NCI-H460 (cell line): ENCODE measurements at places on chromosomes 13 and 19. TPM values are rescaled to one million over a fixed set of nuclear protein-coding genes. Genes with fewer than 3 reads are reported as not detected.

- peak; percentile 16 for DNase-seq
Measured at GRCh38 chr19:1767464-1767933, 14.2 kb downstream of the ONECUT3 start.

DNA sequence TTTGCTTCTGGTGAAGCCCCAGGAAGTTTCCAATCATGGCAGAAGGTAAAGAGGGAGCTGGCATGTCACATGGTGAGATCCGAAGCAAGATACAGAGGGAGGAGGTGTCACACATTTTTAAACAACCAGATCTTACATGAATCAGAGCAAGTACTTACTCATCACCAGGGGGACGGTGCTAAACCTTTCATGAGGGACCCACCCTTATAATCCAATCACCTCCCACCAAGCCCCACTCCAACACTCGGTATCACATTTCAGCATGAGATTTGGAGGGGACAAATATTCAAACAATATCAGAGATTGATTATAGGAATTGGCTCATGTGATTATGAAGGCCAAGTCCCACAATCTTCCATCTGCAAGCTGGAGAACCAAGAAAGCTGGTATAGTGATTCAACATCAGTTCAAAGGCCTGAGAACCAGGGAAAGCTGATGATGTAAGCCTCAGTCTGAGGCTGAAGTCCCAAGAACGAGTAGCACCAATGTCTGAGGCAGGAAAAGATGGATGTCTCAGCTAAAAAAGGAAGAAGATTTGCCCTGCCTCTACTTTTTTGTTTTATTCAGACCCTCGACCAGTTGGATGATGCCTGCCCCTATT lies 58.6 kb upstream of the WDFY2 start:
- DNase-seq, result no peak

DNA sequence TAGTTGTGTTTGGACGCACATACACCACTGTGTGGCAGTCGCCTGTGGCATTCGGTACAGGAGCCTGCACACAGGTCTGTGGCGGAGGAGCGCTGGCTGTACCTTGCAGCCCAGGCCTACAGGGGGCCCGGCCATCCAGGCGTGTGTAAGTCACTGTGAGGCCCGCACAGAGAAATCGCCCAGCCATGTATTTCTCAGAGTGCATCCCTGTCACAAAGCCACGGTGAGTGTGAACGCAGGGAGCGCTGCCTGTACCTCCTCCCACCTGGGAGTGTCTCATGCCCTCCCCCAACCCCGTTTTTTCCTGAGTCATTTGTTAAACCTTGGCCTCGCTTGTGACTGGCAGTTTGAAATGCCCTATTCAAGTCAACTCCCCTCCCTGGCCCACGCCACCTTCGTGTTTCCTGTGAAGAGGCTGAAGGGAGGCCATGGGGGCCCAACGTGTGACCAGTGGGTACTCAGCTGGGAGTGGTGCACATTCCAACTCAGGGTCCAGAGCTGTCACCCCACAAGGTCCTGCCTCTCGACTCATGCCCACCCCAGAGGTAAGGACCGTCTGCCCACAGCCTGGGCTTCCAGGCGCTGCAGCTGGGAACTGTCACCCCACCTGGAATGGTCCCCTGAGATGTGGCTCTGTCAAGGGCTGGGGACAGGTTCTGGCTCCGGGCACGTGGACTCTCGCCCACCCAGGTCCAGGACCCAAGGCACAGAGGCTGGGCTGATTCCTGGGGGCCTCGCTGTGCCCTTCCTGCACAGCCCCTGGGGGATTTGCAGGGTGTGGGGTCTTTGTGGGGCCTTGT lies 11.6 kb upstream of the RASA3 start:
- peak; percentile 37 for DNase-seq

LAIR1 gene
- total RNA-seq, result not detected in 2 replicates

CAMSAP3 gene
- 0.35 and 0.89 TPM in 2 replicates for total RNA-seq
